ENCODE measurements at places on chromosomes 7 and 10.

DNA sequence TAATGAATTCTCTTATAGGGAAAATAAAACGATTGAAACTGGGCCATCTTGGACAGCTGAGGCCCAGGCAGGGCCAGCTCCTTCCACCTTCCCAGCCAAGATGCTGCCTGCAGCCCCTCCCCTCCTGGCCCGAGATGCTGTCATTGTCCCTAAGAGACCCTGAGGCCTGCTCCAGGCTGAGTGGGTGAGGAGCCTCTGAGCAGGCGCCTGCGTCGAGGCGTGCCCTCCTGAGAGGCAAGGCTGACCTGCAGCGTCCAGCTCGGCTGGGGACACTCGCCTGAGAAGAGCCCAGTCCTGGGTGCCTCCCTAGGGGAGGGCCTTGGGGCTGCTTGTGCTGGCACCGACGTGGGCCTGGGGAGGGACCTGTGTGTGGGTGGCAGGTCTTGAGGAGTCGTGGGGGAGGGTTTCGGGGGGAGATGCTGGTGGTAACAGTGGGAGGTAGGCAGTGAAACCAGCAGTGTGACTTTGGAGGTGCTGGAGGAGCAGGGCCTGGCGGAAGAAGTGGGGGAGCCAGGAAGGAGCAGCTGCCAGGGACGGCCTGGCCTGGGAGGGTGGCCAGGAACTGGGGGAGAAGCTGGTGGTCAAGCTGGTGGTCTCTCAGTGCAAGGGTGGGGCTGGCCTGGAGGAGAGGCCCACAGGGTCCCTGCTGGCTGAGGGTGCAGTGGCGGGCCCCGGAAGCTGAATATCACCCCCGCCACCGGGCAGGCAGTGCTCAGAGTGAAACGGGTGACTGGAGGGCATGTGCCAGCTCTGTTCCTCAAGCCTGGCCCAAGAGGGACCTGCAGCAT, 7.9 kb downstream of the GPR146 start:
- peak; percentile 56 for DNase-seq

GRCh38 chr7:112266595-112267270, 60.2 kb downstream of the ZNF277 start:
- no peak for DNase-seq

DNA sequence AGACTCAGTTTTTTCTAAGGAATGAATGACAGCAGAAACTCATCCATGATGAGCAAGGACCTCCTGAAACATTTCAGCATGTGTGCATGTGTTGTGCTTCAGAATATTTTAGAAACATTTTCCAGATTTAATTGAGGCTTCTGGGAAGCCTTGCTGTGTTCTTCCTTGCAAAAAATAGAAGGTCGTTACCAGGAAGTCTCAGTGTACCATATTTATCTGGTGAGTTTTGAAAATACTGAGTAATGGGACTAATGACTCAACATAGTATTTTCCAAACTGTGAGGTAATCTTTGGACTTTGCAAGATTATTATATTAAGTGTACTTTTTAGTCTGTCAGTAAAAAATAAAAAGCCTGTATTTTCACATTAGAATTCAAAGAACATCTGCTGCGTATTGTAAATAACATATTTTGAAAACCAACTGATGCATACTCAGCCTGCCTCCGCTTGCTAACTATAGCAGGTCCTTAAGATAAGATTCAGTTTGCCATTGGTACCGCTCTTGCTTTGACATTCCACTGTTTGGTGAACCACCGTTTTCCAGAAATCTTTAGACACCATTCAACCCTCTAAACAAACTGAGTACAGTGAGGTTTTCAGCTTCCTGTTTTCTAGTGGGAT, 739.6 kb upstream of the GALNT17 start:
- DNase-seq = no peak

DNA sequence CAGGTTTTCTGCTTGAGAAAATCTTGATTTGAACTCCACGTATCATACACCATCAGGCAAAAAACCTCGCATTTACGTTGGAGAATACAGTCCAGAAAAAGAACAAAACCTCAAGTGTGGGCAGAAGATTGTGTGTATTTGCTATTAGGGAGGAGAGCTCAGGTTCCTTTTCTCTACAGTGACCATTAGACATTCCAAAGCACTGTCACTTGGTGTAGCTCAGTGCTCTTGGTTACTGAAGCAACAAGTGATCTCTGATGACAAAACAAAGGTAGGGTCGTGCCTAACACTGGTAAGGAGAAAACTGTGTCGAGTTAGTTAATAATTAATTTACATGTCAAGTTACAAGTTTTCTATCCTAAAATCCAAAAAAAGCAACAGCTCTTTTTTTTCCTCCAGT, 72.6 kb downstream of the C1GALT1 start:
- no peak for DNase-seq
